ENCODE measurements at places on chromosomes 2 and 18.

DNA sequence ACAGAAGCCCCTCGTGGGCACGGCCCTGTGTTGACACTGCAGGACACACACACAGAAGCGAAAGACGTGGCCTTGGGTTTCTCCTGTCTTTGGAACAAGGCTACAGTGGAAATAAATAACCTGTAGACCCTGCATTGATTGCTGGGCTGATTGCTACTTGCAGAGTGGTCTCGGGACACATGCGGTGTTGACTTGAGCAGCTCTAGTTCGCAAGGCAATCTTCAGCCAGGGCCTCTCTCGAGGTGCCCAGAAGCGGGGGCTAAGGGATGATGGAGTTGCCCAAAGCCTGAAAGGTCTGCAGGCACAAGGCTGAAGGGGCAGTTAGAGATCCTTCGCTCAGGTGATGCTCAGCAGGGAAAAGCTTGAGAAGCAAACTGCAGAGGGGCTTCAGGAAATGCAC lies 180.3 kb downstream of the SEPTIN10 start:
- DNase-seq: no peak

- no peak for DNase-seq
These were observed 29.4 kb upstream of the REEP1 start for GRCh38 chr2:86366651-86367498.

GRCh38 chr18:24189664-24190346 lies 50.9 kb downstream of the CABYR start:
- DNase-seq: no peak

GRCh38 chr2:62038975-62039771 lies 133.7 kb downstream of the COMMD1 start:
- peak; percentile 66 for DNase-seq

DNA sequence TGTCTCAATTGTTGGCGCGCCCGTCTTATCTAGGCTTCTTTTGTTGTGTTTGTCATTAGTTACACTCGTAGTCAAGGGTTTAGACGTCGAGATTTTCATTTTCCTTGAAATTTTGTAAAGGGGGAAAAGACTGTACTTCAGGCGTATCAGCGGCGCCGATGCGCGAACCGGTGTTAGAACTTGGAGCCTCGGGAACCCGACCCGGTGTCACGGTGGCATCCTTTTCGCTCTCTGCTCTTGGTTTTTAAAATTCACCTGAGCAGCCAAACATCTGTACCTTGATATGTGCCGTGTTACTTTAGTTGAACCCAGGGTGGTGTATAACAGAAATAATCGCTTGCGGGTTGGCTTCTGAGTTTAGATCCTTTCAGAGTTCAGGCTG lies 643 bp downstream of the RMC1 start:
- DNase-seq: peak; percentile 16

DNA sequence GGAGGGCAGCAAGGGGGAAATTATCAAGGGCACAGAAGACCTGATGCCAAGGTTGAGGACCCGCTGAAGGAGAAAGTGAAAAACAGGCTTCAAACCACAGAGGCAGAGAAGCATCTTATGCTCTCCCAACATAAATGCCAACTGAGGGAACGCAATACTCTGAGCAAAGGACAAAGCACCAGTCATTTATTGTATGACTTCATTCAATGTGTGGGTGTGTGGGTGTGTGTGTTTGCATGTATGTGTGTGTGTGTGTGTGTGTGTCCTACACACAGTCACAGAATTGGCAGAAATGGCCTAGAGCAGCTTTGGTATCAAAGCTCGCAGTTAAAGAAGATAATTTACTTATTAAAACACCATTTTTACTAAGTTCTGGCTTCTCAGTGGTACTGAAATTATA lies 51.4 kb downstream of the UXS1 start:
- DNase-seq: no peak

GRCh38 chr2:225512876-225513540 lies 113.5 kb downstream of the NYAP2 start:
- peak; percentile 6 for DNase-seq

Measured in MCF 10A (cell line).